Central memory CD8-positive, alpha-beta T cell (primary cell): ENCODE measurements at places on chromosomes 1 and 21.

DNA sequence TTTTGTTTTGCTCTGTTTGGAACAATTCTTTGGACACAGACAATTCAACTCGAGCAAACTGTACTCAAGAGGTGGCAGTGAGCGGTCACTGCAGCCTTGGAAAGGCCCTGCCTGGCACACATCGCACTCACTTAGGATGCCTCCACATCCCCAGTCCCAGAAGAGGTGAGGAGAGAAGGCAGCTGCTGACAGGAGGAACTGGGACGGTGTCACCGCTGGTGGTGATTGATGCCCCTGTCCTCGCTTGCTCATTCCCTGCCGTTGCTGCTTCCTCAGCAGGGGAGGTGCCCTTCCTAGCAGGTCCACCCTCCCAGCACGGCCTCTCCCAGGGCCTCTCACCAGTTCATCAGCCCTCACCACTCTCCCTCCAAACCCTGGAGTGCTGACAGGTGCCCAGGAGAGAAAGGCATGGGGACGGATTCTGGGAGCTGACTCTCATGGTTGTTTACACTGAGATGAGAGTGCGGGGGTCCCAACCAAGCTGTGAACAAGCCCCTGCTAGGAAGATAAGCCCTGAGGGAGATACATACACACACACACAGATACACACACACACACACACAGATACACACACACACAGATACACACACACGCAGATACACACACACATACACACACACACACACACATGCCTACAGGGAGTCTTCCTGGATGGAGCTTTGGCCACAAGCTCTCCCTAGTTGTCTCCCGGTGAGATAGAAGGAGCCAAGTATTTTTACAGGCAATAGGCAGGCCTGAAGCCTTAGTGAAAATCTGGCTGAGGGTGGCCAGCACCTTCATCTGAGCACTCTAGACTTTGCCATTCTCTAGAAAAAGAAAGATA, 101.1 kb downstream of the CDC7 start:
- H3K27me3 ChIP-seq: no peaks in the 10 kb centered on the region
- H3K36me3 ChIP-seq: peaks cover 4% of the 10 kb centered on the region
- no peak overlapping the region for H3K27ac ChIP-seq
- H3K4me3 ChIP-seq: no peak overlapping the region

DNA sequence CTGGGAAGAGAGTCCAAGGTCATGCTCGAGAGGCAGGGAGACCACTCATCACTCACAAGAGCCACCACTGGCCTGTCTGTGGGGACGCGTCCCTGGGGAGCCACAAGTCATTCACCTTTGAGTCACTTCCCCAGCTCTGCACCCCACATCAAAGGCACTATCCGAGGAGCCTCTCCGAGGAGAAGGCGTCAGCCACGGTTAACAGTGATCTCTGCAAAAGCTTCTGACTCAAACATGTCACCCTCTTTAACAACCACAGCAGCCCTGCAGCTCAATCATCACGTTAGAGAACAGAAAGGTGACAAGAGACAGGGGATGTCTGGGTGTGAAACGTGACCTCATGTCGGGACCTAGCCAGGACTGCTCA, 9.0 kb downstream of the LRRC47 start:
- H3K4me3 ChIP-seq: peak overlapping the region; percentile 80
- peaks cover 20% of the 10 kb centered on the region for H3K4me1 ChIP-seq
- peaks cover 48% of the 10 kb centered on the region for H3K36me3 ChIP-seq
- peak overlapping the region; percentile 97 for H3K27ac ChIP-seq
- DNase-seq: no peak
- no peaks in the 10 kb centered on the region for H3K27me3 ChIP-seq

- peaks cover 10% of the 10 kb centered on the region for H3K27me3 ChIP-seq
- peak overlapping the region; percentile 79 for H3K4me3 ChIP-seq
- H3K4me1 ChIP-seq: peaks cover 19% of the 10 kb centered on the region
- no peak overlapping the region for H3K27ac ChIP-seq
These were observed 776 bp downstream of the ITSN1 start for GRCh38 chr21:33642896-33643657.

DNA sequence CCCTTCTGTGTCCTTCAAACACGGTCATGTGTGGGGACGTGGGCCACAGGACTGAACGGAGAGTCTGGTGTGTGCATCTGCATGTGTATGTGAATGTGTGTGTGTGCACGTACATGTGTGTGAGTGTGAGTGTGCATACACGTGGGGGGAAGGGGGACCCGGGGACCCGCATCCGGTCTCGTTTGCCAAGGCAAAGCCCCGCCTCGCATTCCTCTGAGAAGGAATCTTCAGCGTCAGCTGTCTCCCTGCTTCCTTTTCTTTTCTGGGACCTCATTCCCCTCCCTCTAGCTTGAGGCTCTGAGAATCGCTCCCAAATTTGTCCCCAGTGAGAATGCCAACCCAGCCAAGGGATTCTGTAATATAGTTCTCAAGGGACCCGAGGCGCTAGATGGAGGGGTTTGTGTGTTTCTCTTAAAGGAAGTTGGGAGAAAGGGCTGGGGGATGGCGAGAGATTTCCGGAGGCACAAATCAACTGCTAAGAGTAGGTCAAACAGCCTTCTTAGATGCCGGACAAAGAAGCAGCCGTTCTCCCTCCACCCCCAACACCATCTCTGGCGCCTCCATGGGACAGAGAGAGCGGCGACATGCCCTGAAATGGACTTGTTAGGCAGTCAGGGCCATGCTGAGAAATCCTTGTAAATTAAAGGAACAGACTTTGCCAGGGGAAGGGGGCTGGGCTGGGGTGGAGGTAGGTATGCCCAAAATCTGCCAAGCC, 6.6 kb downstream of the IFFO2 start:
- H3K36me3 ChIP-seq: peaks cover 56% of the 10 kb centered on the region
- peak overlapping the region; percentile 87 for H3K4me3 ChIP-seq
- peak overlapping the region; percentile 100 for H3K27ac ChIP-seq
- no peaks in the 10 kb centered on the region for H3K27me3 ChIP-seq
- H3K4me1 ChIP-seq: peaks cover 87% of the 10 kb centered on the region

DNA sequence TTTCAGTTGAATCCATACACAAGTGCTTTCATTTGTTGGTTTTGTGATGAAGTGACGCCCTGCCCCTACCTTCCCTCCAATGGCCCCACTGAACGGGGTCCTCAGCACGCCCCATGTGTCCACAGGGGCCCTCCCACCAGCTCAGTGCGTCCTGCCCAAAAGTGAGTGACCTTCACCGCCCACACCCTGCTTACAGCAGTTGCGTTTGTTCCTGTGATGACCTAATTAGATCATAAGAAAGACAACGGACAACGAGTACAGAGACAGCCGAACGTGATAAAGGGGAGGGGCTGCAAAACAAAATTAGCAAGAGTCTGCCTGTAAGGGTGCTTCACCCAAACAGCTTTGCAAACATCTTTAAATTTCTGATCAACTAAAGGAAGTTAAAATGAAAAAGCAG, 38.2 kb upstream of the RIPK4 start:
- H3K36me3 ChIP-seq: peaks cover 26% of the 10 kb centered on the region
- H3K27ac ChIP-seq: no peak overlapping the region
- peaks cover 12% of the 10 kb centered on the region for H3K4me1 ChIP-seq
- H3K4me3 ChIP-seq: no peak overlapping the region
- no peak for DNase-seq

DNA sequence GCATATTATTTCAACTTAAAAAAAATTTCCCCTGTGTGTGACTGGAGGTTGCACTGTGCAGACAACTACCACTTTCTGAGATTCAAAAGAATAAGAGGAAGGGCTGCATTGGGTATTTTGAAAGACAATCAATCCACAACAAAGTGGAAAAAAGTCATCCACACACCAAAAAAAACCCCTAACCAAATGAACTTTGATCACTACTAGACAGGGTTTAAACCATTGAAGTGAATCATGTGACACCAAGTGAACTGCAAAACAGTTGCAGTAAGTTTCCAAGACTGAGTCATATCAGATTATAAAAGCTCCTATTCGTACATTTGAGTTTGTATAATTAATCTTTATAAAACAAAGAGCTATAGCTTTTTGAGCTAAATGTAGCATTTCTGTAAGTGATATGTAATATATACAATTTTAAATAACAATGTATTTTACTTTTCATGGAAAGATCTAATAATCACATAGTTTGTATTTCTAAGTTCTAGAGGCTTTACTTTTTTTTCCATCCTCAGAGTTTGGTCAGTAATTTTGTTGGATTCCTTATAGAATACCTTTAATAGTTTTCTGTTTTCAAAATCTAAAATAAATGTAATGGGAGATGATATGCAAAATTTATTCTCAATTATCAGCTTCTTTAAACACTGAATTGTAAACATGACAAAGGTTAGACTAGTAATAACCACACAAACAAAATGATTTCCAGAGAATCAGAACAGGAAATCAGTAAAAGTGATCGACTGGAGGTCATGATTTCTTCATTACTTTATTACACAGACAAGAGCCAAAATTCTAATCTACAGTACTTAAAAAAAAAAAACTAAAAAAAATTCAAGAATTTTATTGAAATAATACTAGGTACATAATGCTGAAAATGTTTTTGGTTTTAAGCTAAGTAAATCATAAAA, 50.5 kb upstream of the GFI1 start:
- H3K36me3 ChIP-seq: peaks cover 1% of the 10 kb centered on the region
- DNase-seq: peak; percentile 13
- H3K27me3 ChIP-seq: no peaks in the 10 kb centered on the region
- peak overlapping the region; percentile 42 for H3K4me3 ChIP-seq
- peaks cover 34% of the 10 kb centered on the region for H3K4me1 ChIP-seq

DNA sequence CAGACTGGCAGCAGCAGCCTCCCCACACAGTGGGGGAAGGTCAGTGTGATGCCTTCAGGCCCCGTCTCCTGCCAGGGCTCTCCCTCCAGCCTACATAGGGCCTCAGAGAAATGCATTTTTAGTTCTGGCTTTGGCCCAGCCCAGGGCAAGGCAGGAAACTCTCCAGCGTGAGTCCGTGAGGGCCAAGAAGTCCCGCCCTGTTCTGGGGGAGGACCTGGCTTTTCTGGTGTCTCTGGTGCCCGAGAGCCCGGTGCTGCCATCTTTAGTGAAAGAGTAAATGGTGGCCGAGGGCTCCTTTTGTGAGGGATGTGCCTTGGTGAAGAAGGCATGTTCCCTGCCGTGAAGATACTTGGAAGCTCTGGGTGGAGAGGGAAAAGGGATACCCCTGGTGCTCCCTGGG, 14.8 kb upstream of the DIP2A start:
- H3K4me1 ChIP-seq: peaks cover 13% of the 10 kb centered on the region
- H3K27me3 ChIP-seq: no peaks in the 10 kb centered on the region
- H3K36me3 ChIP-seq: peaks cover 32% of the 10 kb centered on the region
- no peak overlapping the region for H3K4me3 ChIP-seq
- DNase-seq: no peak

- DNase-seq: no peak
- H3K4me1 ChIP-seq: no peaks in the 10 kb centered on the region
- H3K4me3 ChIP-seq: no peak overlapping the region
- H3K27ac ChIP-seq: no peak overlapping the region
- peaks cover 12% of the 10 kb centered on the region for H3K27me3 ChIP-seq
- no peaks in the 10 kb centered on the region for H3K36me3 ChIP-seq
These were observed 141.9 kb upstream of the PTBP2 start for GRCh38 chr1:96579636-96580035.

DNA sequence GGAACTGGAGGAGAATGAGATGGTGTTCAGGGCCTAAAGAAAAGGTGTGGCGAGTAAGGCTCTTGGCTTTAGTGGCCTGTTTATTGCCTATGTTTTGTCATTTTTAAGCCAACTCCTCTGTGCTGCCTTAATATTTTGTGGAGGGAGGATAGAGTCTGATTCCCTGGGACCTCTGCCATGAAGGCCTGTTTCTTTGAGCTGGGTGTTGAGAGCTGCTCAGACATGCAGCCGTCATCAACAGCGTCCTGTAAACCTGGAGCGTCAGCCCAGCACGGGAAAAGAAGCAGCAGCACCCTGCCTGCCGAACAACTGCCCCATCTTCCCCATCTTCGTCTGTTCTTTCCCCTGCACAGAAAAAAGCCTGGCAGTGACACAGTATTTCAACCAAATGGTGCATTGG, 27.1 kb upstream of the SNX27 start:
- peaks cover 2% of the 10 kb centered on the region for H3K36me3 ChIP-seq
- H3K4me1 ChIP-seq: no peaks in the 10 kb centered on the region
- no peak overlapping the region for H3K4me3 ChIP-seq
- peak overlapping the region; percentile 15 for H3K27ac ChIP-seq
- no peaks in the 10 kb centered on the region for H3K27me3 ChIP-seq

DNA sequence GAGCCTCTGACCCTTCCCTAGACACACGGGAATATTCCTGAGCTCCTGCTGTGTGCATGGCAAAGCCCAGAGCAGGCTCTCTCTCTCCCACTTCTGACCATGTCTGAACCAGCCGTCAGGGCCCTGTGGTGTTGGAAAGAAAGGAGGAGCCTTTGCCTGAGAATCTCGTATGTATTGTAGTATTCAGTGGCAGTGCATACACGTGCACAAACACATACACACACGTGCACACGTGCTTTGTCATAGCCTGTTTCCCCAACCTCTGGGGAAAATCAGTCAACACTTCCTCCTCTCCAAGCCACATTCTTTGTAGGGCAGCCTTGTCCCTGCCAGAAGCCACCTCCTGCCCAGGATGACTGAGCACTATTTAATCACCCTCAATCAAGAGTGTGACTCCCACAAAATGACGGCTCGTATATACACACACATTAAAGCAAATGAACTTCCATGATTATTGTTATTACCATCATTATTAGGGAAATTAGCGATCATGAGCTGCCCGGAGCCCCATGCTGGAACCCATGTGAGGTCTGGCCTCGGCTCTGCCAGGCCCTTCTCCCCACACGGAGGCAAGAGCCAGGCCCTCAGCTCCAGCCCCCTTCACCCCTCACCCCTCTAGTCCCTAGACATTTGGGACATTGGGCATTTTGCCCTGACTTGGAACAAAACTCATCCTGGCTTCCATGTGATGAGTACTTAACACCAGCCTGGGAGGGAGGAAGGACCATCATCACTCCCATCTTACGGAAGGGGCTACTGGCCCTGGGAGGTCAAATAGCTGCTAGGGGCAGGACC, 331.9 kb downstream of the NPHP4 start:
- peaks cover 2% of the 10 kb centered on the region for H3K36me3 ChIP-seq
- DNase-seq: no peak
- H3K4me1 ChIP-seq: peaks cover 23% of the 10 kb centered on the region
- H3K27ac ChIP-seq: no peak overlapping the region
- H3K27me3 ChIP-seq: peaks cover 10% of the 10 kb centered on the region

- H3K27ac ChIP-seq: no peak overlapping the region
- H3K4me3 ChIP-seq: no peak overlapping the region
- peaks cover 7% of the 10 kb centered on the region for H3K36me3 ChIP-seq
- DNase-seq: no peak
- H3K4me1 ChIP-seq: no peaks in the 10 kb centered on the region
These were observed 22.5 kb downstream of the EFCAB7 start for GRCh38 chr1:63545780-63546179.

DNA sequence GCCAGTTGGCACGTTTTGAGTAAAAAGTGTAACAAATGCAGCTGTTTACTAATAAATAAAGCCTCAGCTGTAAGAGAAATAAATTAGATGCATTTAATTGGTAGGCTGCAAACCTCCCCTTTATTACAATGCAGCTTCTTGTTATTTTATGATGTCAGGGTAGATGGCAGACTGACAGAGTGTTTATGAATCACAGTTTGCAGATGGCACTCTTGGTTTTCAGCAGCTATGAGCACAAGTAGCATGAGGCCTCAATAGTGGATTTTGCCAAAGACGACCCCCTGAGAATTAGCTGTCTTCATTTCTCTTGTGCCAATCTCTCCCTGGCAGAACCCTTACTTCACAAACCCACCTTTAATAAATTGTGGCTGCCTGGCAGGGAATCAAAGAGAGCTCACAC, 161.2 kb upstream of the C1orf87 start:
- H3K27ac ChIP-seq: no peak overlapping the region
- no peaks in the 10 kb centered on the region for H3K36me3 ChIP-seq
- no peak for DNase-seq
